Stimulated activated CD8-positive, alpha-beta memory T cell treated with anti-CD3 and anti-CD28 coated beads, Interleukin-7, amount 100 ng/mL, for 48 hours (primary cell): ENCODE measurements at places on chromosomes 3 and 15.

GRCh38 chr3:184228376-184229137 lies 828 bp upstream of the VWA5B2 start:
- DNase-seq = no peak

DNA sequence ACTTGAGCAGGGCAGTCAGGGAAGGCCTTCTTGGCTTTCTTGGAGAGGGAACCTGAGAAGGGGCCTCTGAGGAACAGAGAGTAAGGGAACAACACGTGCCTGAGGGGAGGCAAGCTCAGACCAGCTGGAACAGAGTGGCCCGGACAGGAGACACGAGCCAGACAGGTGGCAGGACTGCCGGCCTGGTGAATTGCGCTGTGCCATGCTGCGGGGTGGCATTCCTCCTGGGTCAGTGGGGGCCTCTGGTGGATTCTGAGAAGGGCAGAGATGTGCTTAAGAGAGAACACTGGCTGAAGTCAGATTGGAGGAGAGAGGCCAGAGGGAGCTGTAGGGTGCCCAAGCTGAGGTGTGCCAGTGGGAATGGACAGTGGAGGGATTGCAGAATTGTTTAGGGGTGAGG lies 4.9 kb downstream of the CHAC1 start:
- no peak for DNase-seq

DNA sequence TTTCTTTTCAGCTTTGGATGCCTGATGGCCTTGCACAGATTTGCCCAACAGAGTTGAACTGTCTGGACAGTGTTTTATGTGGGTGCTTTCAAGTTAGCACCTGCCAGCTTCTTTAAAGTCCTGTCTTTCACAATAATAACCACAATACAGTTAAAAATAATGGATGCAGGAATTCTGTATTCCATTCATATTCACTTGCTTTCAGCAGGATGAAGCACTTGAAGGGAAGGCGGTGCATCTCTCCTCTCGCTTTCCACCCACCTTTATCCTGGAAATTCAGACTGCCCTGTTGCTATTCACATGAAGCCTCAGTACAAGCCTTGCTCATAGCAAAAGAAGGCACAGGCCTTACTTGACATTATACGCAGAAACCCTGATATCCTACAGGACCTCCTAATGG lies 26.5 kb upstream of the GYG1 start:
- DNase-seq = no peak

DNA sequence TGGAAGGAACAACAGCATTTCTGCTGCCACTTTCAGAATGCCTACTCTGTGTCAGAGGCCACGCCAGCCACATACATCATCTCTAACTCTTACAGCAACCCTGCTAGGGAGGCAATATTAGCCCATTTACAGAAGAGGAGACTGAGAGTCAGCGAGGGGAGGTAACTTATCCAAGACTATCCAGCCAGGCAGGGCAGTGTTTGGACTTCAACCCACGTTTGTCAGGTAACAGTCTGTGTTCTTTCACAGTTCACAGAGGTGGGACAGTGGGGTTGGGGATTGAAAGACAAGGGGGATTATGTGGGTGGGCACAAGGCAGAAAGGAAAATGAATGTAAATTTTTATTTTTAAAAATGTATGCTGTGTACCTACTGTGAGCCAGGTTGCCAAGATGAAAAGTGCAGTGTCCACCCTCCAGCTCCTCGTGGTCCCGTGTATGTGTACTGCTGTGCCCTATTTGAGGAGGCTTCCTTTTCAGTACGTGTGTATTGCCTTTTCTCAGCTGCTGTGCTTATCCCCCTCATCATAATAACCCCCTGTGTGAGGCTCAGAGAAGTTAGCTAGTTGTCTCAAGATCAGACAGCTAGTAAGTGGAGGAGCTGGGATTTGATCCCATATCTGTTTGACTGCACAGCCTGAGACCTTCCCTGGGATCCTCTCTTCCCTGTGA lies 16.5 kb upstream of the ATP2B2 start:
- no peak for DNase-seq

- DNase-seq = no peak
Observed at GRCh38 chr3:55974421-55975165, 487.5 kb upstream of the WNT5A start.

DNA sequence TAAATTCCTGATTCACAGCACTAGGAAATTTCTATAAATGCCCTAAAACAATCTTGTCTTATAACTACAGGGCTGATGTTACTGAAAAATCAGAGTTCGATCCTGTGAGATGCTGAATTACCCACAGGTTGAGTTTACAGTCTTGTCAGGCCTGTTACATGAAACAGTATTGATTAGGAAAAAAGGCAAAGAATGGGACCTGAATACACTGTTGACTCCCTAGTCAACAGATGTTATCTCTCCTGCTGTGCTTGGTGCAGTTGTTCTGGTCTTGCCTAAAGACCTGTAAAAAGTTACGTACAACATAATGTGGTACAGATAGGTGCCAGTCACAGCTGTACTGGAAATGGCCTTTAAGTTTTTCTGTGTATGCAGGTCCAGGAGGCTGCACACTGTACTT lies 91.4 kb upstream of the ASB14 start:
- no peak for DNase-seq
